NCI-H524 treated with DMSO at 0.1 percent for 48 hours (cell line): ENCODE measurements at places on chromosomes 1 and 21.

- no peak for DNase-seq
Measured at GRCh38 chr1:109880971-109881894, 29.4 kb upstream of the CSF1 start.

GRCh38 chr1:164930833-164931232, 371.8 kb downstream of the PBX1 start:
- no peak for DNase-seq

DNA sequence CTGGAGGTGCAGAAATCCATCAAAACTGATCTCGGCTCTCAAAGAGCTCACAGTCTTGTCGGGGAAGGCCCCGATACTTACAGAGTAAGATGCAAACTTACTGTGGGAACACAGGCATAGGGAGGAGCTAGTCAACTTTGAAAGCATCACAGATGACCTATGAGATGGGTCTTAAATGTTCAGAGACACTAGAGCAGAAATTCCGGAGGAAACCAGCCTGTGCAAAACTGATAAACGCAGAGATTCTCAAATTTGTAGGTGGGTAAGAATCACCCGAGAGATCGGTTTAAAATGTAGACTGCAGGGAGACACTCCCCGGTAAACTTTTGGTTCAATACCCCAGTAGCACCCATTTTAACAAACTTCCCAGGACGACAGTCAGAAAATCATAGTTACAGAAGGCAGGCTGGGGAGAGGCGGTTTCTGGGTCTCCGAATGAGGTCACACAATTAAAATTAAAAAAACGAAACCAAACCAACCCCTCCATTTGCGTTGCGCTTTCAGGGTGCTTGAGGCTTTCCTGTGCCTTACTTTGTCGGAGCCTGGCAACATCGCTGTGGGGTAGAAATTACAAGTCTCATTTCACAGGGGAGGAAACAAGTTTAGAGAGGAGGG, 755 bp upstream of the THRAP3 start:
- DNase-seq = no peak

DNA sequence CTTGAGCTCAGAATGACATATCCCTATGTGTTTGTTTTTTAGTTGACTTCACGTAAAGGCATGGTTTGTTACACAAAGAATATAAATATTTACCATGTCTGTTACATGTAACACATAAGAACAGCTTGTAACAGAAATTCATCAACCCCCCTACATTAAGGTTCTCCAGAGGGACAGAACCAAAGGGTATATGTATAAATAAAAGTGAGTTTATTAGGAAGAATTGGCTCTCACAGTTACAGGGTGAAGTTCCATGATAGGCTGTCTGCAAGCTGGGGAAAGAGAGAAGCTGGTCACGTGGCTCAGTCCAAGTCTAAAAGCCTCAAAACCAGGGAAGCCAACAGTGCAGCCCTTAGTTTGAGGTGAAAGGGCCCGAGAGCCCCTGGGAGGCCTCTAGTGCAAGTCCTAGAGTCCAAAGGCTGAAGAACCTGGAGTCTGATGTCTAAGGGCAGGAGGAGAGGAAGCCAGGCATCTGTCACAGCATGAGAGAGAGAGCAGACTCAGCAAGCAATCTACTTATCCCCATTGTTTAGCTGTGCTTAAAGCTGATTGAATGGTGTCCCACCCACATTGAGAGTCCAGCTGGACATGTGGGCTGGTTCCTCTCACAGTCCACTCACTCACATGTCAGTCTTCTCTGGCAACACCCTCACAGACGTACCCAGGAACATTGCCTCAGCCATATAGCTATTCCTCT, 15.8 kb downstream of the THRAP3 start:
- DNase-seq = peak; percentile 78

DNA sequence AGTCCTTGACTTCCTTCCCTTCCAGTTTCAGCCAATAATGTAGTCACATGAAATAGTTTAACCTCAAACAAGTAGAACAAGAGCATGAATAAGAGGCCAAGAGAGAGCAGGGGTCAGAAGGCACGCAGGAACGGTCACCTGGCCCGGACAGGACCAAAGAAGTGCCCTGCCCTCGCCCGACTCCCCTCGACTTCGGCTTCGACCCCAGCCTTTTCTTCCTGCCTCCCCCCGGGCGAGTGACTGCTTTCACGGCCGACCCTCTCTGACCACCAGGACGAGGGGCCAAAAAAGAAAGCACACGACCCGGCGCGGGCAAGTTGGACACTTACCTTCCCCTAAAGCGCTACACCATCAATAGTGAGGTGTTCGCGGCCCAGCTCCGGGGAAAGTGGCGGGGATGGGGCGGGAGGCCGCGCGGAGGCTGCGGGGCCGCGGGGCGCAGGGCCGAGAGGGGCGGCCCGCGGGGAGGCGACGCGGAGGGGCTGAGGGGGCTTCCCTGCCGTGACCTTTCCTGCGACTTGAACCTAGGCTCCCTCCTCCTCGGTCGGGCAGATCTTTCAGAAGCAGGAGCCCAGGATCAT, 519 bp downstream of the RERE start:
- no peak for DNase-seq

DNA sequence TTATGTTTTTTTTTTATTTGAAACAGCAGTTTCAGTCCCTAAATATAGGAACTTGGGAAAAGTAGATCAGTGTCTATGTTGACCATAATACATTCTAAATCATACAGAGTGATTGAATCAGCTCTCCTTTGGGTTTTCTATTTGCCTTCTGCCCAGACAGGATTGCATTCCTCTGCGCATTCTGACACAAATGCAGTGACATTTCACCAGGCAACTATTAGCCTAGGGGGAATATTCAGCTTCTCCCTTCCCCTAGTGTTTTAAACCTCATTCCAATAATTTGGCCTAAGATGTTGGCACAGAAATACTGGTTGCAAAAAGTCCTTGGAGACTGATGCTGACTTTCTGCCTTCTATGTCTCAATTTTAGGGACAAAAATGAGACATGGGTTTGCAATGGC, 172.8 kb downstream of the PTGER3 start:
- no peak for DNase-seq

DNA sequence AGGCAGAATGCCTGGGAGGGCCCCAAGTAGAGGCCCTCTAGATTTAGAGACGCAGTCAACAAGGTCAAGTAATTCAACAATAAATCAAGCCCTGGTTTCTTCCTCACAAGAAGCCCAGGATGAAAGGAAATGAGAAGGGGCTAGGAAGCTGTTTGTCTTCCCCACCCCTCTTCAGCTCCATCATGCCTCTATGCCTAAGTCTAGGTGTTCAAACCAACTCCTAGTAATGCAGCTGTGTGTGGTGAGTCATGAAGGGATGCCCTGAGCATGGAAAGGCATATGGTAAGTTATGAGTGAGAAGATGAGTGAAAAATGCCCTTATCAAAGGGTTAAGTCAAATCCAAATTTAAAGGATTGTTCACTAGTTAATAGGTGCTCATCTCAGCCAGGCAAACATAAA, 339.5 kb downstream of the KCNH1 start:
- no peak for DNase-seq

GRCh38 chr1:12001249-12001917, 17.9 kb upstream of the MIIP start:
- no peak for DNase-seq

- no peak for DNase-seq
Measured at GRCh38 chr1:156591181-156591431, 470 bp upstream of the NAXE start.

GRCh38 chr1:156281693-156282478, 739 bp downstream of the SMG5 start:
- no peak for DNase-seq

DNA sequence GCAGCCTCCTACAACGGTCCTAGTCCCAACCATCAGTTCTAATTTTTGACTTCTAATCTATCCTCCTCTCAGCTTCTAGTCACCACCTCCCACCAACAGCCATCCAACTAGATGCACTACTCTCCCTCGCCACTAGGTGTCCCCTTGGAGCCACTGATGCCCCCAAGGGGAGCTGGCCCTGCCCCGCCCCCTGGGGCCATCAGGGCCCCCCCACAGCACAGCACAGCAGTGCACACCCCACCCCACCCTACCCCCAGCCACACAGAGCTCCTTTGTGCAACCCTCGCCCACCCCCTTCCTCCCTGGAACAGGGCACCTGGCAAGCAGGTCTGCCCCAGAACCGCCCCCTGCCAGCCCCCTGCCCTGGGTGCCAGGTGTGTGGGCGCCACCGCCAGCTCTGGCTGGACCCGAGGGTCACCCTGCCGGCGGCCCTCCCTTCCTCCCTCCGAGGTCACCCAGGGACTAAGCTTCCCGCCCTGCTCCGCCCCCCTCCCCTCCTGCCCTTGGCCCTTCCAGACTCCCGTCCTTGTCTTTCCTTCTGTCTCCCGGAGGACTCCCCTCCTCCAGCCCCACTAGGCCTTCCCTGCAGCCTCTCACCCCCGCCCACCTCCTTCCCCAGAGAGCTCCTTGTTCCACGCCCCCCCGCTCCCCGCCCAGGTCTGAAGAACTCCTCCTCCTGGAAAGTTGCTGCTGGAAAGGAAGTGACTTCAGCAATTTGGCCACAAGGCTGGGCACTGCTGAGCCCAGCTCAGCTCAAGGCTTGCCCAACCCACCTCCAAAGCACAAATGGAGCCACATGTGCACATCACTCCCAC, 47.0 kb downstream of the AHDC1 start:
- no peak for DNase-seq

DNA sequence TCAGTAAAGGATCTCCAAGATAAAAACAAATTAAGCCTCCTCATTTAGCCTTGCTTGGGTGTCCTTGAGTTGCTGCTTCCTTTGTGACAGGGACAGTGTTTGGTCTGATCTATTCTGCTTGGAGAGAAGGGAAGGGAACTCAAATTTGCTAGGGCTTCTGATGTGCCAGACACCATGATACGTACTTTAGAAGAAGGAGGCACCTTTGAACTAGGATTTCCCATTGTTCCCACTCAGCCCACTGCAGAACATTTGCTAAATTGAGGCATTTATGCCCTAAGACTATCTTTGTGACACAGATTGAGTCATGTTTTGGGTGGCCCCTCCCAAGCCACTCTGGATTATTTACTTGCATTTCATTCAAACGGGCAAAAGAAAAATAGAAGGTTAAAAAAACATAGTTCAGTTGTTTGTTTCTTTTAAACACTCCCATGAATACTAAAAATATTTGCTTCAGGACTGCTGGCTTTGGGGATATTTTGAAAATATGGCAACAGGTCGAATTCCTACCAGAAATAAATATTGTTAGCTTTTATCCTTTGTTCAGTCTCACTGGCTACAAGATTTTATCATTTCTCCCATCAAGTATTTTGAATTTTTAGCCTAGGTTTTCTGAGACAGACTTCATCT, 81.9 kb upstream of the WLS start:
- DNase-seq = no peak

- DNase-seq = no peak
Measured at GRCh38 chr21:14630556-14631069, 84.5 kb upstream of the SAMSN1 start.

- DNase-seq = no peak
Measured at GRCh38 chr1:176559878-176560277, 96.9 kb downstream of the PAPPA2 start.

- no peak for DNase-seq
Measured at GRCh38 chr1:86993269-86993985, 79.0 kb downstream of the HS2ST1 start.

- no peak for DNase-seq
Measured at GRCh38 chr1:63112155-63112900, 210.0 kb upstream of the FOXD3 start.

DNA sequence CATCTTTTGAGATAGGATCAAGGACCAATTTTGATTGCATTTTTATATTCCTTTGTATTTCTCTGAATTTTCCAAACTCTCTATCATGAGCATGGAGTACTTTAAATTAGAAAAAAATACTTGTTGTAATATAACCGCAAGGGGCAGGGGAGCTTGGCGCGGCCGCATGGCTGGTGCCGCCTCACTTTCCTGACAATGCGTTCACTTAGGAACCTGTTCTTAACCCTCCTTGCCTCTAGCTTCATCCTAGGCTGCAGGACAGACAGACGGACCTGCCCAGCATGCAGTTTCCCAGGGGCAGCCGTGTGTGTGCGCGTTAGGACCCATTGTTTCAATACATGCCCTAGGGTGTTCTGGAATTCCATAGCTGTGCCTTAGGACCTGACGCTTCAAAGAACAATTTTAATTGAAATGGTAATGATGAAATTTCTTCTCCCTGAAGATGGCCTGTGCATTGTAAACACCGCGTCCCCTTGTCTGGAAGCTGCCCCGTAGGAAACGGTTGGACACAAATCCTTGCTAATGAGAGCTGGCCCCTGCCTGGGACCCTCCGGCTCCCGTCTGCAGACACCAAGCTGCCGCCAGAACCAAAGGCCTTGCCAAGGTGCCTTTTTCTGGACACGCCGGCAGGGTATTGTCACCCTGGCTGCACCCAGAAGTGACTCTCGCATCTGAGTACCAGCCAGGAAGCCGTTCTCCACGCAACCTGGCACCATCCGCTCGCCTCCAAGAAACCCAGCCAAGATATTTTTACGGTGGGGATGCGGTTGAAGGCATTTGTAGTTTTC, 466.4 kb downstream of the NPHP4 start:
- no peak for DNase-seq

DNA sequence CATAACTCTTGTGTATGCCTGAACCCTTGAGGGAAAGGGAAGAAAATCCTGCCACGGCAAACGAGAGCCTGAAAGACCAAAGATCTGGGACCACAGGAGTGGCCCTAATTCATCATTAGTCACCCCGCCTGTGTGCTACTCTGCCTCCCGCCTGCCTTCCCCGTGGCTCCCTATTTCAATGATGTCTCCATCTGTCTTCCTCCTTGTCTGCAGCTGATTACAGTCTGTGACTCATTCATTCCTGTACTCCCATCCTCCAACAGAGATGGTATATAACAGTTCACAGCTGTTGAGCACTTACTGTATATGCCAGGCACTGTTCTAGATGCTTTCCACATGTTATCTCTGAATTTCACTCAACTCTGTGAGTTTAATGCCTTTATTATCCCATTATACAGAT, 96.6 kb downstream of the SEC16B start:
- DNase-seq = peak; percentile 42

DNA sequence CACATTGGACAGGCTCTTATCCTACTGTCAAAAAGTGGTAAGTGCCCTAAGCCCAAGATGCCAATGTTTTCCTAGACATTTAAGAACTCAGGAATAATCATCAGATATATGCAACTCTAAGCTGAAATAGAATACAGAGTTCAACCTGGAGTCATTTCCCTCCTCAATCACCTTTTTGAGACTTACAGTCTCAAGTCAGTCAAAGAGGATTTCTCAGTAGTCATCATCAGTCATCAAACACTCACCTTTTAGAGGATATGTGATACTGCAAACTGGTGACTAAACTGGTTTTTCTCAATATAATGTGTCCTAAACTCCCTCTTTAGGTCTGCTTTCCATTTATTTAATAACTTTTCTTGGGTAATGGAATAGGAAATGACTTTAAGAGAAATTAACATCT, 145.3 kb upstream of the ADAMTS5 start:
- no peak for DNase-seq

DNA sequence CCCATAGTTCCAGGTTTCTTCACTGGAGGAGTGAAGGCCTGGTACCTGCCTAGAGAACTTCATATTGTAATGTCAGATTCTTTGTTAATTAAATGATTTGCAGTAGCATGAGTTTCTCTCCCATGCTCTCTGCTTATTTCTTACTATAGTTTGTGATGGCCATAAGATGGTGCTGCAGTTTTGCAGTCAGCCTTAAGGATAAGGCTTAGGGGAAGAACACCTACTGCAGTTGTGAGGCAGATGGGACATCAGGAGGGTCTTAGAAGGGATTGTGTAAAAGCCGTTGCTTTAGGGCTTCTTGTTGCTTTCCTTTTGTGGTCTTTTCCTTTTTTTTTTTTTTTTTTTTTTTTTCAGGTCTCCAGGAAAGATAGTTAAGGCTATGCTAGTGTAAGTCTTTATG, 61.8 kb downstream of the MACF1 start:
- DNase-seq = no peak
